ENCODE measurements at places on chromosomes 7 and 10.

- no peak for DNase-seq
These were observed 421.5 kb downstream of the GPAM start for GRCh38 chr10:111762114-111762513.

- no peak for DNase-seq
These were observed 26.2 kb downstream of the TBATA start for GRCh38 chr10:70758757-70759514.

GRCh38 chr10:117477211-117477947 lies 65.2 kb upstream of the EMX2 start:
- no peak for DNase-seq

GRCh38 chr7:81937091-81937490 lies 167.2 kb upstream of the HGF start:
- no peak for DNase-seq

- DNase-seq = no peak
These were observed 208.4 kb upstream of the AKR1E2 start for GRCh38 chr10:4617589-4617988.

DNA sequence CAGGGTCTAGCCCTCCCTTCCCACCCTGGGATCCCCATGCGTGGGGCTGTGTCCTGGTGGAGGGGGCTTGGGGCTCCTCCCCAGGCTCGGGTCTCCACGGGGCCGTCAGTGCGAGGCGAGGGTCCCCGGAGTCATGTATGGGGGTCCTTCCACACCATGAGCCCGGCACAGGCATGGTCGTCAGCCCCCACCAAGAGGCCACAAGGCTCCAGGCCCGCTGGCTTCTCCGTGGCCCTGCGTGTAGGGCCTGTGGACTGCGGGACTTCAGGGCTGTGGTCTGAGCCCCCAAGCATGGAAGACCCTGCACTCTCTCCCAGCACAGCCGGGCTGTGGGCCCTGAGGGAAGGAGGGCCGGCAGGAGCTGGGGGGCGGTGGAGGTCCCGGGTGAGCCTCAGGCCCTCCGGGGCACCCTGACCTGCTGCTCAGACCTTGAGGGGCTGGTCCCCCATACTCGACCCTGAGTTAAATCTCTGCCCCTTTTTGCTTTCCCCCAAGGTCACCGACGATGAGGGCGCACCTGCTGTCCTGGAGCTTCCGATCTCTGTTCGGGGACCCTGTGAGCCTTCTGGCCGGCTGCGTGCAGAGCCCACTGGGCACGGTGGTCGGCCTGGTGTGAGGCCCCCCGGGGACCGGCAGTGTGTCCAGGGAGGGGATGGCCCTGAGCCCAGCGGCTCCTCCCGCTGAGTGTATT lies 19.7 kb downstream of the PWWP2B start:
- no peak for DNase-seq

GRCh38 chr10:96889415-96890171 lies 57.5 kb downstream of the LCOR start:
- DNase-seq = no peak

DNA sequence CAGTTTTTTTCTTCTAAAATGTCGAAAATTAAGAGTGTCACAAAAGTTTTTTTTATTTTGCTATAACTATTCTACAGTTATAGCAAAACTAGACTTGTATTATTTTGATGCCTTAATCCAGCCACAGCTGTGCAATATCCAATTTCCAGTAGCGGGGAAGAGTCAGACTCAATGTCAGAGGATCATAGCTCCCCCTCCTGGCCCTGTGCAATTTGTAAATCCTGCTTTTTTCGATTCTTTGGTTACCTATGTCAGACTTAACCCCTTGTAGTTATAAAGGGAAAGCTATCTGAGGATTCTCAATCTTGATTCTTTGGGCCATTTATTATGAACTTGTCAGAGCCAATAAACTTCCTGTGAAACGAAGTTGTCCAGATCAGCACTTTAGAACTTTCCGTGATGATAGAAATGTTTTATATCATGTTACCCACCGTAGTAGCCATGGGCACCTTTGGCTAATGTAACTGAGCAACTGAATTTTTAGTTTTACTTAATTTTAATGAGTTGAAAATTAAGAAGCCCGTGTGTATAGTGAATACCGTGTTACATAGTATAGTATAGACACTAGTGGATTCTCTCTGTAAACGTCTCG lies 87.7 kb upstream of the PRKCQ start:
- DNase-seq = no peak

- DNase-seq = no peak
These were observed 868 bp downstream of the EMX2 start for GRCh38 chr10:117543225-117544003.

DNA sequence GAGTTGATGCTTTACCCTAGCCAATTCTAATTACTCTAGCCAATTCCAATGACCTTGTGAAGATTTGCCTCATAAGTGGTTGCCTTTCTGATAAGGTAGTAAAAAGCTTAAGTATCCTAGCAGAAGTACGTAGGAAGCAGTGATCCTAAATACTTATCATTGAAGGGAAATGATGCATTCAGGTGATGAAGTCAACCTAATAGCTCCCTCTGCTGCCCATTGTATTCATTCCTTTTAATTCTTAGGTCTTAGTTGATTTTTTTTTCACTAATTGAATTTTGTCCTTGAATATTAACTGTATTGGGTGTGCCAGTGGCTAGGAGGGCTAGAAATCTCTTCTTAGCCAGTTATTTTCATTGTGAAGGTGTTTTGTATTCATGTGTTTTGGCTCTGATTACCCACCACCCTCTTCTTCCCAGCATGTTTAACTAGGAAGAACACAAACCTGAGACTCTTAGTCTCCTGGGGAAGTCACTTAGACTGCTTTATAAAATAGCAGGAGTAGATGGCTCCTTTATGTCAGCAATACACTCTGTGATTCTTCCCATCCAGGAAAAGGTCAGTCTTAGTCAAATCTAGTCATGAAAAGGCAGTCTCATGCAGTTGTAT lies 46.3 kb downstream of the PLEKHA8 start:
- DNase-seq = no peak

DNA sequence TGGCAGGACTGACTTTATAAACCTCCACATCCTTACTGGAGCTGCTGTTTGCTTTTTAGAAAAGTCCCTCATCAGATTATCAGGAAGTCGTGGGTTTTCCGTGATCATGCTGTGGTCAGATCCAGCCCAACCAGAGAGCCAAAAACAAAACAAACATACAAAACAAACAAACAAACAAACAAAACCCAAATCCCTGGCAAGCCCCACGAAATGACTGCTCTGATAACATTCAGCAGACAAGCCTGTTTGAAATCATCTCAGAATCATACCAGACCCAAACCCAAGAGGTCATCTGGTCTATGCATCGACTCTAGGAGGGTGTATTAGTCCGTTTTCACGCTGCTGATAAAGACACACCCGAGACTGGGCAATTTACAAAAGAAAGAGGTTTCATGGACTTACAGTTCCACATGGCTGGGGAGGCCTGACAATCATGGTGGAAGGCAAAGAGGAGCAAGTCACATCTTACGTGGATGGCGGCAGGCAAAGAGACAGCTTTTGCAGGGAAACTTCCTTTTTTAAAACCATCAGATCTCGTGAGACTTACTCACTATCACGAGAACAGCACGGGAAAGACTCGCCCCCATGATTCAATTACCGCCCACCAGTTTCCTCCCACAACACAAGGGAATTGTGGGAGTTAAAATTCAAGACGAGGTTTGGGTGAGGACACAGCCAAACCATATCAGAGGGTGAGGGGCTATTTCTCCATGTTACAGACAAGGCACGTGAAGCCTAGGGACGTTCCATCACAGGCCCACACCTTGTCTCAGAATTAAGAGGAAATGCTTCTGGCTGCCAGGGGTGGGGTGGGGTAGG lies 85.7 kb downstream of the PARP12 start:
- DNase-seq = no peak

DNA sequence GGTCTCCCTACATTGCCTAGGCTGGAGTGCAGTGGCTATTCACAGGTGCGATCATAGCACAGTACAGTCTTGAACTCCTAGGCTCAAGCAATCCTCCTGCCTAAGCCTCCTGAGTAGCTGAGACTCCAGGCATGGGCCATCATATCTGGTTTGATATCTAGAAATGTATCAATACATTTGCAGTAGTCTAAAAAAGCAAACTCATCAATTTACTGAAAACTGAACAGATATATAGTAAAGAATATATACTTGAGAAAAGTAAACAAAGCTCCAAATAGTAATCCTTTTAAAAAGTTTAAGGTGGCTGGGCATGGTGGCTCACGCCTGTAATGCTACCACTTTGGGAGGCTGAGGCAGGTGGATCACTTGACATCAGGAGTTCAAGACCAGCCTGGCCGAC lies 57.1 kb upstream of the KMT2C start:
- DNase-seq = no peak

GRCh38 chr10:58488921-58489320 lies 23.8 kb upstream of the BICC1 start:
- DNase-seq = no peak

- DNase-seq = no peak
These were observed 43.8 kb downstream of the SPOCK2 start for GRCh38 chr10:72044417-72045041.

GRCh38 chr7:36686499-36686898 lies 37.8 kb downstream of the AOAH start:
- DNase-seq = no peak

DNA sequence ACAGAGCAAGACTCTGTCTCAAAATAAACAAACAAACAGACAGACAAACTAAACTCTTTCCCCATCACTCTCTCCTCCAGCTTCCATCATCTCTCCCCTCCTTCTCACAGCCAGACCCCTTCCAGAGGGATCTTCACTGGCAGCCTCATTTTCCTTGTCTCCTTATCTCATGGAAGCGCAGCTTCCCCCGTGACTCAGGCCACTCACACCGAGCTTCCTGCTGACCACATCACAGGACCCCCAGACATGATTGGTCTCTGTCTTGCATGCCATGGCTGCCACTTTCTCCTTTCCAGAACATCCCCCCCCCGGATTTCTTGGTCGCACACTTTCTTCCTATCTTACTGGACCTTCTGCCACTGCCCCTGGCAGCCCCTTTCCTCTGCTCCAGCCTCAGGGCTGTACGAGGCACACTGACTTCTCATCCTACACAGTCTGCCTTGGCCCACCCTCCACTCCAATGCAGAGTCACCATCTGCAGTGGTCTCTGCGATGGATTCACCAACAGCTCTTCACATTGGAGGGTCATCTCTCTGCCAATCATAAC lies 4.9 kb upstream of the INSIG1 start:
- DNase-seq = no peak

GRCh38 chr7:122727354-122727753 lies 24.6 kb upstream of the RNF148 start:
- DNase-seq = no peak

- DNase-seq = no peak
These were observed 334.0 kb upstream of the LRRTM3 start for GRCh38 chr10:66591865-66592264.

DNA sequence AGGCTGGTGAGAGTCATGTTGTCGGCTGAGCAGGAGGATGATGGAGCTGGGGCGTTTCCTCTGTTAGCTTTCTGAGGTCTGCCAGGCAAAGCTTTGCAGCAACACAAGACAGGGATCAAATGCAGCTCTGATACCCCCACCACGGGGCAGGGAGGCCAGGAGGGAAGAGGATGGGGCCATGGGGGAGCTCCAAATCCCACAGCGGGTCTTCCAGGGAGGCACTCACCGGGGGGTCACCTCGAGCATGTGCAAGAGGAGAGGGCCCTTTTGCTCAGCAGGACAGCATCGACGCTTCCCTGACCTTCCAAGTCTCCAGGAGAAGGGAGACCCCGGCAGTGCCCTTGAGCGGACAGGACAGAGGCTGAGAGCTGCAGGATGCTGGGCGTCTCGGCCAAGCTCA lies 127.5 kb downstream of the WDR37 start:
- no peak for DNase-seq

GRCh38 chr7:37656913-37657530 lies 26.5 kb upstream of the GPR141 start:
- DNase-seq = no peak

GRCh38 chr7:159062569-159062968 lies 82.1 kb downstream of the VIPR2 start:
- peak; percentile 42 for DNase-seq

DNA sequence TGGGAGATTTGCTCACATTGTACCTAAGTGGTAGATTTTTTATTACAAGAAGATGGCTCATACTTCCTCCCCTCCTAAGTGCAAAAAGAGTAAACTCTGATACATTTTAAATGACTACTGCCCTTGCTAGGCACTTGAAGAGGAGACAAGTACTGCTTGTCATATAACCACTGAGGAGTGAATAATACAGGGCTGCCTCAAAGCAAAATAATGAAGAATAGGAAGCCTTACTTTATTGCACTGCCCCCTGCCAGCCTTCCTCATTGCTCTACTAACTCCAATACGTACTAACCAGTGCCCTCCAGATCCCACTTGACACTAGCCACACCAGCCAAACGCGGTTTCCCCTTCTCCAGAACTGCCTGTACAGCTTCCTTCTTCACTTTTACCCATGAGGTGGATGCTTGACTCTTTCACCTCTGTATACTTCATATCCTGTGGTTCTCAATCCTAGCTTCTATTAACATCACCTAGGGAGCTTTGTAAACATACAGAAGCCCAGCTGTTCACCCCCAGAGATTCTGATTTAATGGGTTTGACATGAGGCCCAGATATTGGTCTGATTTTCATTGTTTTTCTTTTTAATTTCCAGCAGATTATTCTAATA lies 11.7 kb upstream of the MTERF1 start:
- DNase-seq = no peak

- no peak for DNase-seq
These were observed 181.3 kb upstream of the FEZF1 start for GRCh38 chr7:122485856-122486255.

GRCh38 chr10:115417585-115418265 lies 324.6 kb downstream of the ATRNL1 start:
- no peak for DNase-seq

GRCh38 chr10:15245530-15245929 lies 77.0 kb upstream of the NMT2 start:
- no peak for DNase-seq

DNA sequence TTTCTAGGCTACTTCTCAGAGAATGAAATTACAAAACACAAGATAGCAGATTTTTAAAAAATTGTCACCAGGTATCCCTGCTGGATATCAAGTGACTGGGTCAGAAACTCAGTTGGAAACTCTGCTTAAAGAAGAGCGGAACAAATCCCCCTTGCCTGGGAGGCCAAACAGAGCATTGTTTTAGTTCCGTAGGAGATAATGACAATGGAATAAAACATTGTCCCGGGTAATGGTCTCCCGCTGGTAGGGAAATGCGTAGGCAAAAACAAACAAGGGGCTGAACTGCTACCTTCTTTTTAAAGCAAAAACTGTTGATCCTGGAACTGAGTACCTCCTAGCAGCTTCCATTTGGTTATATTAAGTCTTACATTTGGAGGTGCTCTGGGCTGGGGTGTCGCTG lies 21.3 kb upstream of the VAX1 start:
- no peak for DNase-seq

GRCh38 chr7:42135728-42136127 lies 101.3 kb downstream of the GLI3 start:
- DNase-seq = no peak

DNA sequence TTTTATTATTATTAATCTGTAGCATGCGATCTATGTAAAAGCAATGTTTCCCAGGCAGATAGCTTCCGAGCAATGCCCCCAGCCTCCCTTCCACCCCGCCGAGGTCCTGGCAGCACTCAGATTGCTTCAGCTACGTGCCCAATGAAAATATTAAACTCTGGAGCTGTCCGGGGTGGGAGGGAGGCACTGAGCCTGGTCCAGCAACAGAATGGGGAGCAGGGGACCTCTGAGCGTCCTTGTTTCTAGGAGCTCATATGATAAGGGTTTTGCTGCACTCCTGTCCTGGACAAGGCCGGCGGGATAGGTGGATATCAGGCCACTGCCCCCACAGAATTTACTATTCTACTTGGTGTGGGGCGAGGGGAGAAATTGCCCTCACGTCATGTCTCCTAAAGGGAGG lies 44.5 kb upstream of the CDK1 start:
- no peak for DNase-seq

- no peak for DNase-seq
These were observed at the start of gene C10orf105 for GRCh38 chr10:71719464-71720201. C10orf105 (minus strand) TSS chr10:71719778; CDS start chr10:71716337, 3,441 bp downstream.

Data from esophagus muscularis mucosa (tissue), 4 donors.